ENCODE measurements at places on chromosomes 16 and 17. TPM values are rescaled to one million over a fixed set of nuclear protein-coding genes. Genes with fewer than 3 reads are reported as not detected.
A peak's percentile ranks its signal among the peaks of the same experiment; 100 is the strongest.

KRTAP17-1 gene
- total RNA-seq, result 7.9 TPM

DNAAF8 gene
- total RNA-seq, result 0.59 TPM

SHBG gene
- 0.49 TPM for total RNA-seq

PRAC1 gene
- total RNA-seq, result not detected

SLC16A11 gene
- 0.69 TPM for total RNA-seq

DNA sequence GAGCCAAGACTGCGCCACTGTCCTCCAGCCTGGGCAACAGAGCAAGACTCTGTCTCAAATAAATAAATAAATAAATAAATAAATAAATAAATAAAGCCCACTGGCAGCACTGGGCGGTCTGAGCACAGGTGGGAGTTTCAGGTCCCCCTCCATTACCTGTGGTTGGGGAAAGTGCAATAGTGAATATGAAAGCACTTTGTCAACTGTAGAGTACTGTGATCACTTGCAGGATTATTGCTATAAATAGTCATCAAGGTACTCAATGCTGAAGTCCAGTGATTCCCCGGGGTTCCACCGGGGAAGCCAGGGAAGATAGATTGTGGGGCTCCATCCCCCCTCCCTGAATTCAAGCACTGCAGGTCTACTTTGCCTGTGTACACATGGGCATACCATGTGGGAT is 42.7 kb upstream of the CPNE2 start:
- DNase-seq, result no peak

- DNase-seq, result no peak
Observed at GRCh38 chr16:24918641-24919040, 72.9 kb downstream of the SLC5A11 start.

- DNase-seq, result no peak
Observed at GRCh38 chr17:17153709-17154108, 52.4 kb downstream of the PLD6 start.

DNA sequence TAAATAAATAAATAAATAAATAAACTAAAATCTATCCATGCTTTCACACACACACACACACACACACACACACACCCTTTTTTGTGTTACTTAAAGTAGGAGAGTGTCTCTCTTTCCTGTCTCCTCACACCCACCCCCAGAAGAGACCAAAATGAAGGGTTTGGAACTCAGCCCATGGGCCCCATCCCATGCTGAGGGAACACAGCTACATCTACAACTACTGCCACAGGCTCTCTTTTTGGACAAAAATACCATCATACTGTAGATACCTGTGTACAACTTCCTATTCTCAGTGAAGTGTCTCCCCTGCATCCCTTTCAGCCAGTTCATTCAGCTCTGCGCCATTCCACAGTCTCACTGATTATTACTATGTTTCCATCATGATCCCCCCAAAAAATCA is 1.9 kb upstream of the HBA2 start:
- no peak for DNase-seq

- DNase-seq, result peak; percentile 93
Observed at GRCh38 chr16:27245276-27246172, 23.0 kb downstream of the NSMCE1 start.

DNA sequence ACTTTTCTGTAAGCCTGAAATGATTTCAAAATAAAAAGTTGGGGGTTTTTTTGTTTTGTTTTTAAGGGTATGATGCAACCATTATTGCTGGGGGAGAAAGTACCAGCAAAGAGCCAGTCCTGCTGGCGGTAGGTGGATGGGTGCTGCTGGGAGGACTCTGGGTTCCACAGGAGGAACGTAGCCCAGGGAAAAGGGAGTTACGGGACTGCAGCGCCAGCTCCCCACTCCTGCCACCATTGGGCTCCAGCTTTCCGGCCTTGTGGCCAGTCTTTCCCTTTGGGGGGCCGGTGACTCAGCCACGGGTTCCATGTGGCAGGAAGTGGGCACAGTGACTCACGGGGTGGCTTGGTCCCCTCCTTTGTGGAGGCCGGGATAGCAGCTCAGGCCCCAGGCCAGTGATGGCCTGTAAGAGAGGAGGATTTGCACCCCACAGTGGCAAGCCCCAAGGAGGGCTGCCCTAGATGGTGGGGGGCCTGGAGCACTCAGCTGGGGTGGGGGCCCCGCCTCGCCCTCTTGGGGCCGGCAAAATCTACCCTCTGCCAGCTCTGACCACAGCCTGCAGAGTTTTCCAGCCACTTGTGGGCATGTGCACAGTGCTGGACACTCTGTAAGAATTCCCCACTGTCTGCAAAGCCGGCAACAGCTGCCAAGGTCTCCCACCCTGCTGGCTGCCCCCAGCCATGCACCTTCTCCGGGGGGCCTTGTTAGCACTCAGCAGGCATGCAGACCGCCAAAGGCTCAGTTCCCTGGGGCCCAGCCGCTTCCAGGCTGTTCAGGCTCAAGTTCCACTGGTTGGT is 30.4 kb downstream of the SOCS3 start:
- DNase-seq, result no peak

- DNase-seq, result no peak
Observed at GRCh38 chr17:74733365-74734122, 3.5 kb upstream of the RAB37 start.

DNA sequence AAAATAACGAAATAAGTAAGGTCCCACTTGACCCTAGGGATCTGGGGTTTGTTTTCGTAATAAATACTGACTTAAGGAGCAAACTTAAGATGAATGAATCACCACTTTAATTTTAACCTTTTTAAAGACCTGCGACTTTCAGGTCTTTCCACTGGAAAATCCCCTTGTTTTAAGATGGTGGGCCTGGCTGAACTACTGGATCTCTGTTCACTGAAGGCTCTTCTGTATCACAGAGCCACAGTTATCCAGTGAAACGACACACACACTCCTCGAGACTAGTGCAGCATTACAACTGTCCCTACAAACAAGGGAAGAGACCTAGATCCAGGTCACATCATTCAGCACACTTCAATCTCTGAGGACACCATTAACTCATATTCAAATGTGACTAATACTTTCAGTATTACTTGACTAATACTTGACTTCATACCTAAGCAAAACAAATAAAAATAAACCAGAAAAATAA is 299.0 kb downstream of the CEP112 start:
- no peak for DNase-seq

DNA sequence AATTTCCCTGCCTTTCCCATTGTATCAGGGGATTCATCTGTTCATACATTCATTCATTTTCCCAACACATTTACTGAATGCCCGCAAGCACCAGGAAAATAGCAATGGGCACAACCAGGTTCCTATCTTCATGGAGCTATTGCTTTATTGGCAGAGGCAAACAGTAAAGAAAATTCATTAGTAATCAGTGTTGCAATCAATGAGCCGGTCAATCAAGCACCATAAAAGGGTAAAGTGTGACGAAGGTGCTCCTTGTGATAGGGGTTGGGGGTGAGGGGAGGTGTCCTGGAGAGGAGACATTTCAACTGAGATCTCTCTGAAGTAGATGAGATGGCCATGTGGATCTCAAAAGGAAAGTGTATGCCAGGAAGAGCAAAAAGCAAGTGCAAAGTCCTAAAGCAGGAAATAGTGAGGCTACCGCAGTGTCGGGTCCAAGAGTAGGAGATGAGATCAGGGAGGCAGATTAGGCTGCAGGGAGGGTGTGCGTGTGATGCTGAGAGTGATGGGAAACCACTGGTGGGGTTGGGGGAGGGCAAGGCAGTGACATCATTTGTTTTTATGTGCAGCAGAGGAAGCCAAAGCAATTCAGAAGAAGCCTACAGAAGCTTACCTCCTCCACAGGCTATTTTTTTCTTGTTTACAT is 28.4 kb downstream of the CDH13 start:
- DNase-seq, result peak; percentile 17

DNA sequence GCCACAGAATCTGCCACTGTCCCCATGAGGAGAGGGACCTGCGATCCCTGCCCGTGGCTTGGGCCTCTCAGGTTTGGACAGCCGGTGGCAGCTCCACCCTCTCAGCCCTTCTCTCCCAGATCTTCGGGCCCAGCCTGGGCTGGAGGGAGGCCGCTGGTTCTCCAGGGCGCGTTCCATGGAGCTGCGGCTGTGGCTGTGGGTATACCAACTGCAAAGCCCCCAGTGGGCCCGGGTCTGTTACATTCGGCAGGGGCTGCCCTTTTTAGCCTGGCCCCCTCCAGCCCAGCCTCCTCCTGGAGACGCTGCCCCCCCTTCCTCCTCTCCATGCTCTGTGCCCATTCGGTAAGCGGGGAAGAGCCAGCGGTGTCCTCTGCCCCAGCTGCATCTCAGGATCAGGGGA is 64.7 kb upstream of the ZNF469 start:
- no peak for DNase-seq

DNA sequence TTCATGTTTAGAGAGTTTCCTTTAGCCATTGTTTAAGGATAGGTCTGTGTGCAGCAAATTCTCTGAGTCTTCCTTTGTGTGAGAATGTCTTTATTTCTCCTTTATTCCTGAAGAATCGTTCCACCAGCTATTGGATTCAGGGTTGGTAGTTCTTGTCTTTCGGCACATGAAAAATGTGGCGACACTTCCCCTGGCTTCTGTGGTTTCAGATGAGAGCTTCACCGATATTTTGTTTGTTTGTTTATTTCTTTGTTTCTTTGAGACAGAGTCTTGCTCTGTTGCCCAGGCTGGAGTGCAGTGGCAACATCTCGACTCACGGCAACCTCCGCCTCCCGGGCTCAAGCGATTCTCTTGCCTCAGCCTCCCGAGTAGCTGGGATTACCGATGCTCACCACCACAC is 18.6 kb downstream of the MPO start:
- no peak for DNase-seq

GRCh38 chr17:82858376-82859126 is 18.7 kb upstream of the ZNF750 start:
- DNase-seq, result no peak

GRCh38 chr17:8185582-8186445 is 4.2 kb downstream of the BORCS6 start:
- no peak for DNase-seq

DNA sequence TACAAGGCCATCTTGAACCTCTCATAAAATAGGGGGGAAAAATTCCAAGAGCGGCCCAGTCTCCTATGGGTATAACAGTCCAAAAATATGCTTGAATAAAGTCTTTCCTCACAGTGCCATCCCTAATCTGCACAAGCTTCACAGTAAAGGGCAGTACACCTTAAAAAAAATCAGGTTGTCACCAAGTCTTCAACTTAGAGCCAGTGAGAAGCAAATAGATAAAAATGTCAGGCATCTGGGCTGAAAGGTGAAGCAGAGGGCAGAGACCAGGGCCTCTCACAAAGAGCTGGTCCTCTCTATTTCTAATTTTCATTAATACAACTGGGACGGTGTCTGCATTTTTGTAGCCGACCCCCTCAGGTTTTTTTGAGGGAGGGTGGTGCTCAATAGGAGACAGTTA is 82.9 kb downstream of the SSH2 start:
- no peak for DNase-seq

GRCh38 chr17:17560167-17560566 is 31.3 kb downstream of the PEMT start:
- no peak for DNase-seq

- DNase-seq, result no peak
Observed at GRCh38 chr16:83343935-83344366, 463.8 kb upstream of the HSBP1 start.

DNA sequence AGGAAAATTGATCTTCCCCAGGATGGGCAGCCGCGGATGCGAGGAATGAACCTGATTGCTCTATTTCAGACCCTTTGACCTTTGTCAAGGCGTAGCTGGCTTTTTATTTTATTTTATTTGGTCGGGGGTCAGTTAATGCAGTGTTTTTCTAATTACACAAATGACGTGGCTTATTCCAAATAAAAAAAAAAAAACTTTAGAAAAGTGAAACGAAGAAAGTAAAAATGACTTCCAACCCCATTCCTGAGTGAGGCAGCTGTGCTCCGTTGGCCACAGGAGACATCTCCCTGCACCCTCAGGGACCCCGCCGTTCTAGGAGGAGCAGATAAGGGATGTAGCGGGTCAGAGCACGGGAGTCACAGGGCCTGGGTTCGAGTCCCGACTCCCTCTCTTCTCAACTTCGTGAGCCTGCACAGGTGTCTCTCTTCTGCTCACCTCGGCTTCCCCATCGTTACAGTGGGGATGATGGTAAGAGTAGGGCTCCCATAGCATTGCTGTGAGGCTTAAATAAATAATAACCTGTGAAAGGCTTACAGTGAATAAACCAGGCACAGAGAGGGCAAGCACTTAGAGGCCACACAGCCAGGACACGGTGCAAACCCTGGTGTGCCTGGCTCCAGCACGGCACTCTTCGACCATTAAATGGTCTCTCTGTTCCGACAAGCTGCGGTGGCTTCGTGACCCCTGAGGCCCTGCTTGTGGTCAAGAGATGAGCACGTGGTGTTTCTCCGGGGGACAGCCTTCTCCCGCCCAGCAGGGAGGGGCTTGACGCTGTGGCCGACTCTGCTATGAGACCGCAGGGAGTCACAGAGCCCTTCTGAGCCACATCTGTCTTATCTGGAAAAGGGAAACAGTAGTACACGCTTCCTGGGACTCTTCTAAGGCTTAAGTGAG is 10.2 kb downstream of the FOXF1 start:
- no peak for DNase-seq

GRCh38 chr17:53896047-53896446 is 73.3 kb downstream of the KIF2B start:
- DNase-seq, result no peak

GRCh38 chr16:23907457-23907902 is 71.7 kb downstream of the PRKCB start:
- no peak for DNase-seq

GRCh38 chr17:10305398-10305797 is 67.4 kb downstream of the MYH13 start:
- no peak for DNase-seq

GRCh38 chr17:78789663-78790181 is 7.6 kb upstream of the CYTH1 start:
- DNase-seq, result peak; percentile 78

DNA sequence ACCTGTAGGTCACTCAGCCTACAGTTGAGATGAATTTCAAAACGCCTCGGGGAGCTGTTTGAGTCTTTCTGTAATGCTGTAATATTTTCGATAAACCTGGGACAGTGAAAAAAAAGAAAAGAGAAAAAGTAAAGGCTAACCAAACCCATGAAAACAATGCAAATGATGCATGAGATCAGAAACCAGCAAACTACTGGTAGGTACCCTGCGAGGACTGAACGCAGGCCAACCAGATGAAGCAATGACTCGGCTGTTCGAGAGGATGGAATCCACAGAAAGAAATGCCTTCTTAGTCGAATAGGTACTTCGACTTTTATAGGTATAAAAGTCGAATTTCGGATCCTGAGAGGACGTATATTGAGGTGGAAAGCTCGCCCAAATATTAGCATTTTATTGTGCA is 509 bp upstream of the ATAD5 start:
- no peak for DNase-seq

Data from skin of body (tissue), 3 donors.